ENCODE measurements at places on chromosomes 7 and 10.
A peak's percentile ranks its signal among the peaks of the same experiment; 100 is the strongest.

DNA sequence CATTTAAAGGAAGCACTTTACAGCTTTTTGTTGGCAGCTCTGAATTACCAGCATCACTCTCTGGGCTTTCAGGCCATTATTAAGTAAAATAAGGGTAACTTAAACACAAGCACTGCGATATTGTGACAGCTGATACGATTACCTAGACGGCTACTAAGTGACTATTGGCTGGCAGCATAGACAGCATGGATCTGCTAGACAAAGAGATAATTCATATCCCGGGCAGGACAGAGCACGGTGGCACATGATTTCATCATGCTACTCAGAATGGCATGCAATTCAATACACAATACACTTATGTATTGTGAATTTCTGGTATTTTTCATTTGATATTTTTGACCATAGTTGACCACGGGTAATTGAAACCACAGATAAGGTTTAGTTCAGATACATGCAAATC, 522.0 kb upstream of the LRRN3 start:
- no peak for DNase-seq

DNA sequence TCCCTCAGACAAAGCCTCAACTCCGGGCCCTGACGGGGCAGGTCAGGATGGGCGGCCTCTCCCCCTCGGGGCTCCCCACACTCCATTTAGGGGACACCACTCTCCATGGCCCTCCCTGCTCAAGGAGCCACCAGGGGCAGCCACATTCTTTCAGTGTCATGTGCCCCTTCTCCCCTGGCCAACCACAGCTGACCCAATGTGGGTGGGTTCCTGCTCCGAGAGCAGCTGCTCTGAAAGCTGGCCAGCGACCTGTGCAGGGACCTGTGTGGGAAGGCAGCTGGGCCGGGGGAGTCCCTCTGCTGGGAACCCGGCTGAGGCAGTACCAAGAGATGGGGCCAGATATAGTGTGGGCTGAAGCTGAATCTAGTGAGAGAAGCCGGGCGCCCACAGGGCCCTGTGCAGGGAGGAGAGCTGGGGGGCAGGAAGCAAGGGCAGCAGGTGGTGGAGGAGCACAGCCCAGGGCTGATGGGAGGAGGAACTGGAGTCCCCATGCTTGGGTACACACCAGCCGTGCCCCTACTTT, 40.6 kb upstream of the NPFFR1 start:
- no peak for DNase-seq

DNA sequence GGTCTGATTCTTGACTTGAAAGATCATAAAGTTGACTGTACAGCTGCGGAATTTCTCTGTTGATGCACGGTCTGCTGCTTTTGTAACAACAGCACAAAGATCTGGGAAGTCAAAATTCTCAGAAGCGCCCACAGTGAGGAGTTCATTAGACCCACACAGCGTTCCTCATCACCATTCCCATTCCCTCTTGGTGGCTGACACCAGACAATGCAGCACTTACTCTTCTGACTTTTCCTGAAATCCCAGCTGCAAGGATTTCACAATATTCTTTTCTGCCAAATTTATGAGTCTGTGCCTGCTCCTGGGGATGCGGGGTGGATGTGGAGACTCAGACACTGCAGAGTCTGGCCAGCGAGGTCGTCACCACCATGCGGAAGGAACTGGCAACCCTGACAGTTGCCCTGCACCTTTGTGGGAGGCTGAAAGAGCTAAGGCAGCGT, 233.9 kb downstream of the FANK1 start:
- DNase-seq = no peak

DNA sequence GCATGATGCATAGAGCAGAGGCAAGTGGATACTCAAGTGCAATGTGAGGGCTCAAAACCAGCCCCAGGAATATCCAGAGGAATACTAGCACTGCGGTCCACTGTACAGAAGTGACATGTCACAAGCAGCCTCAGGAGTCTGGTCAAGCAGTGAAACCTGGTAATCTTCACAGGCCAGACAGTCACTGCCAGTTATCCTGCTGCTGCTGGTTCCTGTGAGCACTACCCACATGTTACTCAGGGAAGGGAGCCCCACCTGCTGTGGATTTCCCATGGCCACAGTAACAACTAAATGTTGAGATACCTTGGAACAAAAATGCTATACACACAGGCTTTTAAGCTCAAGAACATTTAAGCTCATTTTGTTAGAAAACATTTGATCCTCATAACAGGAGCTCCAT, 103.0 kb downstream of the RNF133 start:
- DNase-seq = no peak

DNA sequence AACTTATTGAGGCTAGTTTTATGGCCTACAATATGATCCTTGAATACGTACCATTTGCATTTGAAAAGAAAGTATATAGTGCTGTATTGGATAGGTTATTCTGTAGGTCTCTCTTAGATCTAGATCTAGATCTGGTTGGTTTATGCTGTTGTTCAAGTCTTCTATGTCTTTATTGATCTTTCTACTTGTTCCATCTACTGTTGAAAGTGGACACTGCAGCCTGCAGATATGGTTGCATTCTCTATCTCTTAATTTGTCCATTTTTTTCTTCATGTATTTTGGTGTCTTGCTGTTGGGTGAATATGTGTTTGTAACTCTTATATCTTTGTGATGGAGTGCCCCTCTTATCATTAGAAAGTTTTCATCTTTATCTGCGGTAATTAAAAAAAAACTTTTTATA, 139.4 kb upstream of the PCDH15 start:
- no peak for DNase-seq

DNA sequence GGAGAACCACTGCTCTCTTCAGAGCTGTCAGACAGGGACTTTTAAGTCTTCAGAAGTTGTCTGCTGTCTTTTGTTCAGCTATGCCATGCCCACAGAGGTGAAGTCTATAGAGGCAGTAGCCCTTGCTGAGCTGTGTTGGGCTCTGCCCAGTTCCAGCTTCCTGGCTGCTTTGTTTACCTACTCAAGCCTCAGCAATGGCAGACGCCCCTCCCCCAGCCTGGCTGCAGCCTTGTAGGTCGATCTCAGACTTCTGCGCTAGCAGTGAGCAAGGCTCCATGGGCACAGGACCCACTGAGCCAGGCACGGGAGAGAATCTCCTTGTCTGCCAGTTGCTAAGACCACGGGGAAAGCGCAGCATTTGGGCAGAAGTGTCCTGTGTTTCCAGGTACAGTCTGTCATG, 12.1 kb upstream of the CPA2 start:
- DNase-seq = no peak

- no peak for DNase-seq
Measured at GRCh38 chr10:30384701-30385201, 35.7 kb upstream of the MTPAP start.

DNA sequence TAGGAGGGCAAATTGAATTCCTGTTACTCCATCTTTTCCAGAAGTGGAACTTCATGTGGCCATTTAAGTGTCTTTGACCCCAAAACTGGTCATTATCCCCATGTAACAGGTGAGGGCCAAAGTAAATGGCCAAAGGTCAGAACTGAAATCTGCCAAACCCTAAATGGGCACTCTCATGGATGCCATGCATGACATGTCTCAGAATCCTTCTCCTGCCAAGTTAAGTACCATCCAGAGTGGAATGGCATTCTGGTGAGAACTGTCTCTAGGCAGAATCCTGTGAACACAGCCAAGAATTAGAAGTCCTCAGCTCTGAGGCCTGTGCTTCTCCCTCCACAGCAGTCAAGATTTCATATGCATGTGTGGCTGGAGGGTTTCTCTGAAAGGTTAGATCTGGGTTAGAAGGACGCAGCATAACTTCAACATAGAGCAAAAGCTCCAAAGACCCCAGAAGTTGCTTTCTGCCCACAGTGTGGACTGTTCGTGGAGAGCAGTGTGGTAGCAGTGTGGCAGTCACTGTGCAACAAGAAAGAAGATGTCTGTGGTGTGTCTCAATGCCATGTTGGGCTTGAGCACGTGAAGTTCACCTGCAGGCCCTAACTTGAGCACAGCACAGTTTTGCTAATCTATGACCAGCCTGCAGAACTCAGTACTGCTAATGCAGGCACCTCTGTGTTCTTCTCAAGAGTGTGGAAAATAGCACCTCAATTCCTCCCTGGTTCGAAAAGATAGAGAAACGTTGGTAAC, 121.3 kb downstream of the ADCY1 start:
- DNase-seq = no peak

DNA sequence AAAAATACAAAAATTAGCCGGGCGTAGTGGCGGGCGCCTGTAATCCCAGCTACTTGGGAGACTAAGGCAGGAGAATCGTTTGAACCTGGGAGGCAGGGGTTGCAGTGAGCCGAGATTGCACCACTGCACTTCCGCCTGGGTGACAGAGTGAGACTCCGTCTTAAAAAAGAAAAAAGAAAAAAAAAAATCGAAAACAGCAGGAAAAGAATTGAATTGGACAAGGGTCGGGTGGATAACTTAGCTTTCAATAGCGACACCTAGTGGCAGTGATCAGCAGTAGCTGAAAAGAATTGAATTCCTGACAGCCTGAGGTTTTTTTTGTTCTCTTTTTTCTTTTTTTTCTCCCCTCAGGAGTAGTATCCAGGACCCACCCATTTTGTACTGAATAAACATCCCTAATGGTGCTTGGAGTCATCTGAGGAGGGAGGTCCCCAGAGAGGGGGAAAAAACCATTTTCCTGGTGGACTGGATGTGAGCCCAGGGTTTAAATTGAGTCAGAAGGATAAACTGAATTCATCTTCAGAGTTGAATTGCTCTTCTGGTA, 55.1 kb downstream of the CYCS start:
- peak; percentile 33 for DNase-seq

GRCh38 chr7:36730046-36730445, 5.8 kb upstream of the AOAH start:
- DNase-seq = no peak

DNA sequence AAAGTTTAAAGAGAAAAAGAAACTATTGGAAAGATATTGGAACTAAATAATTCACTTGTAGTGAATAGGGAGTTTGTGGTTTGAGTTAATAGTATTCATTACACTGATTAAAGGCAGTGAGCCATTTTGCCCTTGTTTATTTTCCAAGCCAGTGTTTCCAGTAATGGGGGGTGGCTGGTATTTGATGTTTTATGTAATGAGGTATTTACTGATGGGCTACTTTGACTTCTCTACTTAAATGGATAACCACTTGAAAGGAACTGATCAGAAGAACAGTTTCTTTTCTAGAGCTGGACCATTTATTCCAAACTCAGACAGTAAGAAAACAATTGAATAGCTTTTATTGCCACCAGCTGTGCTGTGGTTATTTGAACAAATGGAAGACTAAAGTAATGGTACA, 227.0 kb upstream of the HDAC9 start:
- DNase-seq = no peak

All from HL-60 (cell line).